NCI-H774 (cell line): ENCODE measurements at places on chromosomes 1 and 21.

DNA sequence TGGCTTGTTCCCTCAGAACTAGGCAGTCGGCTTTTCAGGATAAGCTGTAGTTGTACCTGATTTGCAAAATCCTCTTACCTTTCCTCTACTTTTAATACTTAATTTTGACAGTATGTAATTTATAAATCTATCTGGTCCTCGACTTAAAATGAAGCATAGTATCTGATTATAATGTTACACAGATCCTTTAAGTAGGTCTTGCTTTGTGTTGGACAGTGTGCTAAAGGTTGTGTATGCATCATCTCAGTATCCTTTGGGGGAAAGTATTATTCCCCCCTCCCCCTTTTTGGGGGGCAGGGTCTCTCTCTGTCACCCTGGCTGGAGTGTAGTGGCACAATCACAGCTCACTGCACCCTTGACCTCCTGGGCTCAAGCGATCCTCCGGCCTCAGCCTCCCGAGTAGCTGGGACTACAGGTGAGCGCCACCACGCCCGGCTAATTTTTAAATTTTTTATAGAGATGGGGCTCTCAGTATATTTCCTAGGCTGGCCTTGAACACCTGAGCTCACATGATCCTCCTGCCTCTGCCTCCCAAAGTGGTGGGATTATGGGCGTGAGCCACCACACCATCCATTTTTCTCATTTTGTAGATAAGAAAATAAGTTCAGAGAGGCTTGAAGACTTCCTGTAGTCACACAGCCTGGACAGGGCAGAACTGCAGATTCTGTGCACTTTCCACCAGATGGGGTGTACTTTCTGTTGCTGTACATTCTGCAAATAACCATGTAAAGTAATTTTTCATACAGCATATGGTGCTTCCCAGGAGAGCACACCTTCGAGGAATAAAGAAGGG is 791 bp upstream of the STX6 start:
- DNase-seq: no peak

- DNase-seq: no peak
Measured at GRCh38 chr1:212167098-212167497, 118.1 kb upstream of the PPP2R5A start.

- no peak for DNase-seq
Measured at GRCh38 chr1:51736702-51737101, 119.8 kb downstream of the OSBPL9 start.

GRCh38 chr1:101506541-101507164 is 269.8 kb downstream of the S1PR1 start:
- DNase-seq: peak; percentile 12

DNA sequence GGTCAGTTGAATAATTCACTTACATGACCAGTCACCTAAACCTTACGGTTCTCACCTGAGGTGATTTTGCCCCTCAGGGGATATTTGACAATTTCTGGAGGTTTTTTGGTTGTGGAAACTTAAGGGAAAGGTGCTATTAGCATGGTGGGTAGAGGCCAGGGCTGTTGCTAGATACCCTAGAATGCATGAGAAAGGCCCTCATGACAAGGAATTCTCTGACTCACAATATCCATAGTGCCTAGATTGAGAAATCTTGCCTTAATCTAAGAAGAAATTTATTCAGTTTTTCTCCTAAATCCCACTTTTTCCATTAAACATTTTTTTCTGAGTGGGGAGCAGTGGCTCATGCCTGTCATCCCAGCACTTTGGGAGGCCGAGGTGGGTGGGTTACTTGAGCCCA is 119.7 kb downstream of the TGFB2 start:
- DNase-seq: no peak

GRCh38 chr21:17784604-17785402 is 34.4 kb downstream of the C21orf91 start:
- DNase-seq: no peak

DNA sequence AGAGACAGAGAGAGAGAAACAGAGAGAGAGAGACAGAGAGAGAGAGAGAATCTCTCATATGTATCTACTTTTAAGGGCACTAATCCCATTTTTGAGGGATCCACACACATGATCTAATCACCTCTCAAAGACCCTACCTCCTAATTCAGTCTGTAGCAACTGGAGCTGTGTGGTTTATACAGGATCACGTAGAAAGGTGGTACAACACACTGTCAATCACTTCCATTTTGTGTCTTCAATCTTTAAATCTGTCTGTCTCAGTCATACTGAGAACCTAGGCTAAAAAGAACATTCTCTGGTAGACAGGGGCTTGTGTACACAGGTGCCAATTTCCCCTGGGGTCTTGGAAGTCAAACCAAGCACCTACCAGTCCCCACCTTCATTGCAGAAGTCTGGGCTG is 229.9 kb downstream of the TGFB2 start:
- DNase-seq: no peak

- DNase-seq: no peak
Measured at GRCh38 chr1:215094381-215094780, 11.8 kb downstream of the KCNK2 start.

DNA sequence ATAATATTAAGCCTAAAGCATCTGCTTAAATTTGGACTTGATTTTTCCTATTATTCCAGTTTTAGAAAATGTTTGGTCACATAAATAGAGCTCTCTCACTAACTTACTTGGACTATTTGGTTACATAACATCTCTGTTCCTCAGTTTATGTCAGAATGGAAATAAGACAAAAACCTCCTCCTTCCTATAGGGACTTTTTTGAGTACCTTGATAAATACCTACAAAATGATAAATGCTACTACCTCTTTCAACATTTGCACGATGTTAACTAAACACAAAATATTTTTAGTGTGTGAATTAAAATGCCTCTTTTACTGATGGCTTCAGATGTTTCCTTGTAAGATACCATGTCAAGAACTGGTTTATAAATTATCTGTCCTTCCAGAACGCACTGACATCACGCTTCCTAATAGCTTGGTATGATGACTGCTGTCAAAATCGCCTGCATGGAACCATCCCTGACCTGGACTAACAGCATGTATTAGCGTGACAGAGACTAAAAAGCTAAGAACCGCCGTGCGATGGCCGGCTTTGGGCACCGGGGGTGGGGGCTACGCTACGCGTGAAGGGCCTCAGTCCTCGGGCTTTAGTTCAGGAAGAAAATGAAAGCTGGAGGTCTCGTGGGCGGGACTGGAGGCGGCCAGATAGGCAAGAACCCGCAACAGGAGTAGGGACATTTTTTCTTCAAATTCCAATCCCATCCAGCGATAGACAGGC is 133.2 kb upstream of the BARHL2 start:
- peak; percentile 25 for DNase-seq

- DNase-seq: no peak
Measured at GRCh38 chr1:55443175-55443915, 228.2 kb upstream of the USP24 start.

- no peak for DNase-seq
Measured at GRCh38 chr1:206568779-206569352, 43.4 kb downstream of the EIF2D start.

DNA sequence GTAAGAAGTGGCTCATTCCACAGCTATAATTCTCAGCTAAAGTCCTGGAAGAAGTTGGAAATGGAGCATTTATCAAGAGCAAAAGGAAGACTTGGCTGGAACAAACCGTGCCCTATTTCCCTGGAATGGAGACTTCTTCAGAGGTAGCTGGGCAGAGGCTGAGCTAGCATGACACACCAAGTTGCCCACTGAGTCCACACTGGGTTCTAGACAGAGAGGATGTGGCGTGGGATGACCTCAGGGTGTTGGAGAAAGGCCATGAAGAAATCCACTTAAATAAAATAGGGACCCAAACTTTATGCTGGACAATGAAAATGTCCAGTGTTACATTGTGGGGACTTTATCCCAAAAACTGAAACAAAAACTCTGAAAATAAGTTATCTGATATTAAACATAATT is 116.2 kb downstream of the KCNJ6 start:
- DNase-seq: no peak

DNA sequence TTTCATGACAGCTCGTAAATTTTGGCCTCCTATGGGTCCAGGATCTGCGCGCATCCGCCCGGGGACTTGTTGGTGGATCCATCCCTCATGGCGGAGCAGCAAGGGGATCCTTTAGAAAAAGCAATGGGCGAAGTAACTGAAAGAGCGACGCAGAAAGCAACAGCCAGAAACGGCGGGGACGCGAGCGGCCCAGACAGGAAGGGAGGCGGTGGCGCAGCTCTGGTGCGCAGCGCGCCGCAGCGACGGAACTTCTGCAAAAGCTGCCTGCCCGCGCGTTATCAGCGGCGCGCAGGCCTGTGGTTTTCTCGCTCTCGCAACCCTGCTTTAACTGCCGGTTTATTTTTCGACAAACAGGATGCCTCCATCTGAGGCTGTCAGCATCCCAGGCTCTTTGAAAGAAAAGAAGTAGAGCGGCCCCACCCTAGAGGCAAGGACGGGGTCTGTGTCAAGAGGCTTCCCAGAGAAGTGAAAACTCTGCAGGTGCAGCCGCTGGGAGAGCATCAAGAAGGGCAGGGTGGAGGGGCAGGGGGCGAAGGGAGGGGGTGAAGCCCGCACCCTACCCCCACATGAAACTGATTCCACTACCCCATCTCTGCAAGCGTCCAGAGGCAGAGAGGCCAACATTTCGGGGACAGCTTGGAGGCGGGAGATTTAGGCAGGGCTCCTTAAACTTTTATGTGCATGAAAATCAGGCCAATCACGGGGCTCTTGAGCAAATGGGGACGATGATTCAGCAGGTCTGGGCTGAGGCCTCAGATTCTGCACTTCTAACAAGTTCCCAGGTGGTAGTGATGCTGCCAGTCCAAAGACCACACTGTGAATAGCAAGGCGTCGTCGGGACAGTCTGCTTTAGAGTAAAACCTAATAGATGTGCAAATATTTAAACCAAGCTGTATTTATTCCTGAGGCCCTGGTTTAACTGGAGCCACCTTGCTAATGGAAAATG is 22.2 kb downstream of the RUNX1 start:
- DNase-seq: no peak

GRCh38 chr1:42733415-42734200 is 6.4 kb downstream of the CLDN19 start:
- DNase-seq: no peak

DNA sequence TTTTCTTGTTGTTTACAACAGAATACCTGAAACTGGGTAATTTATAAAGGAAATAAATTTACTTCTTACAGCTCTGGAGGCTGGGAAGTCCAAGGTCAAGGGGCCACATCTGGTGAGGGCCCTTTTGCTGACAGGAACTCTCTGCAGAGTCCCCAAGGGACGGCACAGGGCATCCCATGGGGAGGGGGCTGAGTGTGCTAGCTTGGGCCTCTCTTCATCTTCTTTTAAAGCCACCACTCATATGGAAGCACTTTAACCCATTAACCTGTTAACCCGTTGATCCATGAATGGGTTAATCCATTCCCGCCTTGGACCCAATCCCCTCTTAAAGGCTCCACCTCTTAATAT is 76.3 kb downstream of the OBSCN start:
- DNase-seq: no peak

GRCh38 chr1:212467843-212468482 is 35.2 kb downstream of the NENF start:
- no peak for DNase-seq

GRCh38 chr1:46204406-46204742 is 1.2 kb downstream of the LURAP1 start:
- no peak for DNase-seq

GRCh38 chr1:77834771-77835334 is 53.6 kb upstream of the NEXN start:
- DNase-seq: peak; percentile 8

DNA sequence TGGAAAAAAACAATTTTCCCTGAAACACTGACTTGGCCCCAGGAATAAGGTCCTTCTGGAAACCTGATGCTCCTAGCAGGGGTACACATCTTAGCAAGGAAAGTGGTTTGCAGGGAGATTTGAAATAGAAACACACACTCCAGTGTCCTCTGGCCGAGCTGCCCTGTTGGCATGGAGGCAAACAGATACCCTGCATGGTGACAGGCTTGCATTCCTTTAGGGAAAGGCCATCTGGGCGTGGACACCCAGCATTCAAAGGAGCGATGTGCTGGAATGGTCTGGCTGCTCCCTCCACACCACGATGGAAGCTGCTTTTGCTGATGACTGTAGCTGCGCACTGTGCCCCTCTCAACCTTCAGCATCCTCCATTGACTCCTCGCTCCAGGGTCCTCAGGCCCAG is 41.5 kb upstream of the BCAR3 start:
- no peak for DNase-seq

- DNase-seq: no peak
Measured at GRCh38 chr1:110556471-110556807, 37.5 kb upstream of the KCNA10 start.

DNA sequence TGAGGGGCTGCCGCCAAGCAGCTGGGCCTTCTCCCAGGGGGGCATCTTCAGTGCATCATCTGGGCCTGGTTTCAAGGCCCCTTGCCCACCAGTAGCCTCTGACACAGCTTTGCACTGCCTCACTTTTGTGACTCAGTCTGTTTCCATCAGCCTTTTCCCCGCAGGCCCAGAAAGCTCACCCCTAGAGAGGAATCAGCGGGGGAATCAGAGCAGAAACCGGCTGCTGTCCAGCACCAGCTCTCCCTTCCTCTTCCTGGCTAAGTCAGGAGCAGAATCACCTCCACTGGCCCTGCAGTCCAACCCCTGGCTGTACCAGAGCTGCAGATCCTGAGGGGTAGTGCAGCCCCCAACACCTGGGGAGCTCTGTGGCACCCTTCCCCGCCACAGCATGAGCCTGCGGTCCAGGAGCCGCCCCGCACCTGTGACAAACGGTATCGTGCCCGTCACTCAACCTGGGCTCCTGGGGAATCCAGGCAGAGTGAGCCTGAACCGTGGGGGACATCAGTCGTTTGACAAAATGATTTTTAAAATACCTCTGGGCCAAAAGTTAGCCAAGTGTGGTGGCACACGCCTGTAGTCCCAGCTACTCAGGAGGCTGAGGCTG is 83.3 kb upstream of the TMEM51 start:
- no peak for DNase-seq

DNA sequence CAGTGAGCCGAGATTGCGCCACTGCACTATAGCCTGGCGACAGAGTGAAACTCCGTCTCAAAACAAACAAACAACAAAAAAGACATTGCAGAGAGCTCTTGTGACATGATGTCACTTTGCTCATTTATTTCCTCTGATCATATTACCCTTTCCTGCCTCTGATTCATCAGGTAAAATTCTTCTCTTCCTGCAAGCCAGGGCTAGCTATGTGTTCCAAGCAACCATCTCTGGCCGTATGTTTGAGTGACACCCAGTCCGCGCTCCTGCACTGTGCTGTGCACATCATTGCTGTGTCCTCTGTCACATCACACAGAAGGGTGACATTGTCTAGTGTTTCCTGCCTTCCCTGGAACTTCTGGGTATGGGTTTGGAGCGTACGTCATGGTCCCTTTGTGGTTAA is 251.3 kb downstream of the PCP4 start:
- DNase-seq: no peak
